ENCODE measurements at places on chromosomes 12 and 14.

GRCh38 chr12:105534068-105534467 lies 203.6 kb downstream of the C12orf75 start:
- no peak for DNase-seq

- no peak for DNase-seq
Observed at GRCh38 chr12:119959435-119959834, 29.6 kb upstream of the BICDL1 start.

DNA sequence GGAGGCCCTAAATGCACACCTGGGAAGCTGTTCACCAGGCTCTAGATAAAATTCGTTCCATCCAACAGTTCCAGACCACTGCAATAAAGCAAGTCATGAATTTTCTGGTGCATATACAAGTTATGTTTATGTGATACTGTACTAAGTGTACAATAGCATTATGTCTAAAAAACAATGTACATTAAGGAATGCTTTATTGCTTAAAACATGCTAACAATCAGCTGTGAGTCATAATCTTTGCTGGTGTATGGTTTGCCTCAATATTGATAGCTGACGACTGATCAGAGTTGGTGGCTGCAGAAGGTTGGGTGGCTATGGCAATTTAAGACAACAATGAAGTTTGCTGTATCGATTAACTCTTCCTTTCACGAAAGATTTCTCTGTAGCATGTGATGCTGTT lies 52.3 kb downstream of the ATG14 start:
- no peak for DNase-seq

- no peak for DNase-seq
Observed at GRCh38 chr12:24991209-24992049, 42.5 kb upstream of the BCAT1 start.

GRCh38 chr14:58646479-58646878 lies 8.7 kb downstream of the DACT1 start:
- DNase-seq, result no peak

Measured in cerebellar nuclear complex (tissue), 1 donor.